HCEC 1CT (cell line): ENCODE measurements at places on chromosomes 7 and 10.

DNA sequence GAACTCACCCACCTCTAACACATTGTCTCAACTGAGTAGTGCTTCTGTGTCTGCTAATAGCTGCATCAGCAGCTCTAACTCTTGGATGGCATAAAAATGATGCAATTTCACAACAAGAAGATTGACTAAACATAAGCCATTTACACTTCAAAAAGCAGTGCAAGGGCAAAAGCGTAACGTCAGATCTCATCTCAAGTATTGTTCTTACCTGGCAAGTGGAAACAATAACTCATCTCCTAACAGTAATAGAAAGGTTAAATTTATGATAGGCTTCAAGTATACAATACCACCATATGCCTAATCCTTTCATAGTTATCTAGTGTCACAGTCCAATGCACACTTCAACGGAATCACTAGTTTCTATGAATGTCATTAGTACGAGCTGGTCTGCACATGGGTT is 14.8 kb downstream of the TPK1 start:
- no peak for DNase-seq

DNA sequence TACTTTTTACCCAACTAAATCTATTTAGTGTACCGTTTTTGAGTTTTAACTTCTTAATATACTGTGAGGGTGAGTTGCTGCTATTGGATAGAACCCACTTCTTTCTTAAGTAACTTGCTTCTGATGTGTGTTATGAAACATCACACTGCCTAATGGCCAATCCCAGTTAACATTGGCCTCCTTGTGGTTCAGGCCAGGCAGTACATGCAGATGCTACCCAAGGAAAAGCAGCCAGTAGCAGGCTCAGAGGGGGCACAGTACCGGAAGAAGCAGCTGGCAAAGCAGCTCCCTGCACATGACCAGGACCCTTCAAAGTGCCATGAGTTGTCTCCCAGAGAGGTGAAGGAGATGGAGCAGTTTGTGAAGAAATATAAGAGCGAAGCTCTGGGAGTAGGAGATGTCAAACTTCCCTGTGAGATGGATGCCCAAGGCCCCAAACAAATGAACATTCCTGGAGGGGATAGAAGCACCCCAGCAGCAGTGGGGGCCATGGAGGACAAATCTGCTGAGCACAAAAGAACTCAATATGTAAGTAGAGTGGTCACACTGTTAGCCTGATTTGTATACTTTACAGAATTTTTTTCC is 39.7 kb downstream of the TES start:
- DNase-seq: peak; percentile 64

DNA sequence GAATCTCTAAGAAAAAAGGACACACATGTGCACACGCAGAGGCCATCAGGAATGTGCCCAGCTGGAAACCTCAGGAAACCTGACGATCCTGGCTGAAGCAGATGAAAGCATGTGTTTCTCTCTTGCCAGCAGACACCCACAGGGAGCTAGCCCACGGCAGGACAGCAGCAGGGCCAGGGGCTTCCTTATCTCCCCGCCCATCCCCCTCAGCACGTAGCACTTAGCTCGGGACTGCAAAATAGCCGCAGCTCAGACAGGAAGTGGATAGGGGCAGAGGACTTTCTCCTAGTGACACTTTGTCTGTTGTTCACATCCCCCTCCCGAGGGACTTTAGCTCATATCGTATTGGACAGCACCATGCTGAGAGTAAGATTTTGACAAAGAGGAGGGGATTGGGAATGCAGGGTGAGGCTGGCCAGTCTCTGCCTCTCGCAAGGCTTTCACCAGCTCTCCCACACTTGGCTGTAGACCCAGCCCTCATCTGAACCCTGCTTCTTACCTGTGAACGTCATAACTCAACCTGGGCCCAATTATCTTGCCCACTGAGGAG is 63.8 kb downstream of the MKI67 start:
- no peak for DNase-seq

DNA sequence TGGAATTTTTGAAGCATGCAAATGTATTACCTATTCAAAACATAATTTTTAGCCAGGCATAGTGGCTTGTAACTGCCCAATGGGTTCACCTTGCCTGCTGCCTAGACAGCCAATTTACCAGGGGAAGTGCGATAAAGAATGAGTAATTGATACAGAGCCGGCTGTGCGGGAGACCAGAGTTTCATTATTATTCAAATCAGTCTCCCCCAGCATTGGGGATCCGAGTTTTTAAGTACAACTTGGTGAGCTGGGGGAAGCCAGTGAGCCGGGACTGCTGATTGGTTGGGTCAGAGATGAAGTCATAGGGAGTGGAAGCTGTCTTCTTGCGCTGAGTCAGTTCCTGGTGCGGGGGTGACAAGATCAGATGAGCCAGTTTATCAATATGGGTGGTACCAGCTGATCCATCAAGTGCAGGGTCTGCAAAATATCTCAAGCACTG is 29.1 kb upstream of the NRBF2 start:
- DNase-seq: no peak

- no peak for DNase-seq
Measured at GRCh38 chr7:100152404-100152803, 3.7 kb downstream of the LAMTOR4 start.
